ENCODE measurements at places on chromosomes 3 and 15.
A peak's percentile ranks its signal among the peaks of the same experiment; 100 is the strongest.

DNA sequence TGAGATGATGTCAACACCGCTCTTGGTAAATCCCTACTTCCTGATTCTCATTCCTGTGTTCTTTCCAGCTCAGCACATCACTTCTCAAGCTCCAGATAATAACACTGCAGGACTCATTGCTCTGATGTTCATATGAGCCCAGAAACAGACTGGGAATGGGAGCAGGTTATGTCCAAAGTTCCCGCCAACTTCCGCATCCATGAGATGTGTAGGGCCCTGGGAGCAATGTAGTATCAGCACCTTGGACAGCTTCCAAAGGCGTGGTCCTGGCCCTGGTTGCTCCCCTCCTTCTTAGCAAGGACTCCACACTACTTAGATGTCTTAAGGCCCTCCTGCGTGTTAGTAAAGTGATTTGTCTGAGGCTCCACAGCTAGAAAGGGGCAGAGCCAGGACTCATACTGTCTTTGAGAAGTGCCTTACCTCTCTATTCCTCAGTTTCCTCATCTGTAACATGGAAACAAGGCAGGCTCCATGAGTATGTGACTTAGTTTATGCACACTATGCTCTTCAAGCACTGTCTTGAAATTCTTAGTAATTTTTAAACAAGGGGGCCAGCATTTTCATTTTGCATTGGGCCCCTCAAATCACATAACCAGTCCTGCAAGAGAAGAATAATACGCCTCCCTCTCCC is 27.9 kb upstream of the SLC6A1 start:
- no peak for DNase-seq

DNA sequence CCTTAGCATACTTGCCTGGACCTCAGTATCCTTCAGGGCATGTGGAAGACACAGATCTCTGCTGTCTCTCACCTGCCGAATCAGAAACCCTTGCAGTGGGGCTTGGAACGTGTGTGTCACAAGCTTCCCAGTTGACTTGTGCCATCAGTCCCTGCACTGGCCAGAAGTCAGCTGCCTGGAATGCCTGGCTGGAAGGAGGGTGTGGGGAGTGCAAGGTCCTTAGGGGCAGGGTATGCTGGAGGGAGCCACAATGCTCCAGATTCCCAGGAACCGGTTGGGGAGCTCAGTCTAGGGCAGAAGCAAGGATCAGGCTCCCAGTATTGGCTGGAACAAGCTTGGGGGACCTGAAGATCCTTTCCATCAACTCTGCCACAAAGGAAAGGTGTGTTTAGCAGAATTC is 27.1 kb downstream of the SPSB4 start:
- no peak for DNase-seq

GRCh38 chr3:160402221-160403027 is 3.0 kb downstream of the SMC4 start:
- no peak for DNase-seq

DNA sequence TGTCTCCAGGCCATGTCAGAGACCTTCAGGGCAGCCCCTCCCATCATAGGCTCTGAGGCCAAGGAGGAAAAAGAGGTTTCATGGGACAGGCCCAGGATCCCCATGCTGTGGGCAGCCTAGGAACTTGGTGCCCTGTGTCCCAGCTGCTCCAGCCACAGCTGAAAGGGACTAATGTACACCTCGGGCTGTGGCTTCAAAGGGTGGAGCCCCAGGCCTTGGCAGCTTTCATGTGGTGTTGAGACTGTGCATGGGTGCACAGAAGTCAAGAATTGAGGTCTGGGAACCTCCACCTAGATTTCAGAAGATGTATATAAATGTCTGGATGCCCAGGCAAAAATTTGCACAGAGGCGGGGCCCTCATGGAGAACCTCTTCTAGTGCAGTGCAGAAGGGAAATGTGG is 6.6 kb upstream of the SSR3 start:
- no peak for DNase-seq

GRCh38 chr3:100630664-100631063 is 21.3 kb downstream of the ADGRG7 start:
- no peak for DNase-seq

DNA sequence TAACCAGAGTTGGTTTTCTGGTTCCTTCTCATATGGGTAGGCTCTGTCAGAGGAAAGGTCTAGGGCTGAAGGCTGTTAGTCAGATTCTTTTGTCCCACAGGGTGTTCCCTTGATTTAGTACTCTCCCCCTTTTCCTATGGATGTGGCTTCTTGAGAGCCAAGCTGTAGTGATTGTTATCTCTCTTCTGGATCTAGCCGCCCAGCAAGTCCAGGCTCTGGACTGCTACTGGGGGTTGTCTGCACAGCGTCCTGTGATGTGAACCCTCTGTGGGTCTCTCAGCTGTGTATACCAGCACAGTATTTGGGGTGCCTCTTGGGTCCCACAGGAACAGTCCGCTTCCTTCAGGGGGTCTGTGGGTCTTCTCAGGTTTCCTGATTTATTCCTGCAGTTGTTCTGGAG is 70.8 kb downstream of the PPP2R3A start:
- DNase-seq: no peak

DNA sequence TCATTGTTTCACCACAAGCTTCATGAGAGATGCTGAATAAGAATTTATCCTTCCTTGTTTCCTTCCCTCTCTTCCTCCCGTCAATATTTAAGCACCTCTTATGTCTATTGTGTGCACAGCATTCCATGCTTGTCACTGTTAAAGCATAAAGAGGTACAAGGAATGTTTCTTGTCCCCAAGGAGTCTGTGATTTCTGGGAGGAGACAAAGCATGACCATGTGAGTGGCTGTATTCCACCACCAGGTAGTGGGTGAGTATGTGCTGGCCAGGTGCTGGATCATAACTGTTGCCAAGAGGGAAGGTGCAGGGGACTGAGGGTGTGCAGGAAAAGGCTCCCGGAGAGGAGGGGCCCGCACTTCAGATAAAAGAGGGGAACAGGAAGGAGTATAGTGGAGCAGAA is 62.9 kb upstream of the GSK3B start:
- DNase-seq: no peak

DNA sequence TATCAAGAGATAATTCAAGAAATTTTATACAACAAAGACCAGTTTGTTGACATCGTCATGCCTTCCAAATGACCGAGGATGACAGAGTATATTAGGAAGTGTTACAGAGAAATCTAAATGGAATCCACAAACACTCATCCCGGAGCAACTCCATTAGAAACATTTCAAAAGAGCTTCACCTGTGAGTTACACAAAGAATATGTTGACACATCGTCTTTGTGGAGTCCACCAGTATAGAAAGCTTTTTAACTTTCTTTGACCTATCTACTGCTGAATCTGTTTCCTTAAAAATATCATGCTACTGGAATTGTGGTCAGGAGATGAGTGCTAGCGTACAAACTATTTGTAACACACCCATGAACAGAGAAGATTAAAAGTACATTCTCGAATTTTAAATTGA is 130.4 kb downstream of the SUCLG2 start:
- DNase-seq: no peak

DNA sequence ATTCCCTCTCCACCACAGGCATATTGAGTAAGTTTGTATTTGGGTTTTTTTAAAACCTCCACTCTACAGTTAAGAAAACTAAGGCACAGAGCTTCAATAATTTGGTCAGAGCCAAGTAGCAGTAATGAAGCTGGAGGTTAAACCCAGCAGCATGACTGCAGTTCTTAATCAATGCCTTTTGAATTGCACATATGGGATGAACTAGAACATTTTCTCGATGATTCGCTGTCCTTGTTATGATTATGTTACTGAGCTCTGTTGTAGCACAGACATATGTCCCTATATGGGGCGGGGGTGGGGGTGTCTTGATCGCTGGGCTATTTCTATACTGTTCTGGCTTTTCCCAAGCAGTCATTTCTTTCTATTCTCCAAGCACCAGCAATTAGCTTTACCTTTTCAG is 1.6 kb upstream of the CCR5 start:
- DNase-seq: no peak

- DNase-seq: no peak
These were observed 1.8 kb downstream of the MAP1A start for GRCh38 chr15:43519196-43519595.

- peak; percentile 11 for DNase-seq
These were observed 63.5 kb downstream of the OTOL1 start for GRCh38 chr3:161560008-161560637.

DNA sequence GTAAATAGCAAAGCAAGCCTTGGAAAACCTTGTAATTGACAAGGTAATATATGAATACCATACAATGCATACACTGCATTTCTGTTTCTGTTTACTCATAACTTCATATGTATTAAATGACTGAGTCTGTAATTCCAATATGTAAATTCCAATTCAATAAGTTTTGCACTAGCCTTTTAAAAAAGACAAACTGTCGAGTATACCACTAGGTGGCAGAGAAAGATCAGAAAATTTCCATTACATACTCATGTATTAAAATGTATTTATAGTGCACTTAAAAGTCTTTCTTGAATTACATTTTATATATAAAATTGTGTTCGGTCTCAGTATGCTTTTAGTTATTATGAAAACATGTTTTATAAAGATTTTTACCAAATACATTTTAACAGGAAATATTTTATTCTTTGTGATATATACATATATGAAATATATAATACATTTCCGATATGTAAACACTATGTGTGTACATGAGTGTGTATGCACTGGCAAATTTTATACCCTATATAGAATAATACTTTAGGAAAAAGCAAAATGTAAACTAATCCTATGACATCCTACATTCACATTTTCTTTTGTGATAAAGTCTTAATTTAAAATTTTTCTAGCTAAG is 216.8 kb downstream of the VGLL3 start:
- no peak for DNase-seq

GRCh38 chr3:128487538-128487812 is 5.5 kb downstream of the GATA2 start:
- no peak for DNase-seq

DNA sequence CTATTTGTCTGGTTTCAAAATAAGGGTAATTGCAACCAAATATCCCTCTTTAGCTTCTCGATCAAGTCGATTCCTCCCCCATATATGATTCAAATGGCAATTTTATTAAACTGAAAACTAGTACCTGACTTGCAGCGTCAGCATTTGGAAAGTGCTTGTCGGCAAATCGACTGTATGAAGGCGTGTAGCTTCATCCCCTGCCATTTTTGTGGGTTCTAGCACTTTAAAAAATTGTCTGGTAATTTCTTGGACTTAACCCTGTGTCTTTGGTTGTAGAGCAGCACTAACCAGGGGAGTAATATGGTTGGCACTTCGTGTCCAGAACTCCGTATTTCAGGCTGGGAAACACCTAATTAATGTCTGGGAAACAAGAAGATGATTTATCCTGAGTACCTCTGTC is 573 bp downstream of the MME start:
- DNase-seq: no peak

GRCh38 chr15:93716615-93717231 is 514.6 kb upstream of the MCTP2 start:
- DNase-seq: no peak

DNA sequence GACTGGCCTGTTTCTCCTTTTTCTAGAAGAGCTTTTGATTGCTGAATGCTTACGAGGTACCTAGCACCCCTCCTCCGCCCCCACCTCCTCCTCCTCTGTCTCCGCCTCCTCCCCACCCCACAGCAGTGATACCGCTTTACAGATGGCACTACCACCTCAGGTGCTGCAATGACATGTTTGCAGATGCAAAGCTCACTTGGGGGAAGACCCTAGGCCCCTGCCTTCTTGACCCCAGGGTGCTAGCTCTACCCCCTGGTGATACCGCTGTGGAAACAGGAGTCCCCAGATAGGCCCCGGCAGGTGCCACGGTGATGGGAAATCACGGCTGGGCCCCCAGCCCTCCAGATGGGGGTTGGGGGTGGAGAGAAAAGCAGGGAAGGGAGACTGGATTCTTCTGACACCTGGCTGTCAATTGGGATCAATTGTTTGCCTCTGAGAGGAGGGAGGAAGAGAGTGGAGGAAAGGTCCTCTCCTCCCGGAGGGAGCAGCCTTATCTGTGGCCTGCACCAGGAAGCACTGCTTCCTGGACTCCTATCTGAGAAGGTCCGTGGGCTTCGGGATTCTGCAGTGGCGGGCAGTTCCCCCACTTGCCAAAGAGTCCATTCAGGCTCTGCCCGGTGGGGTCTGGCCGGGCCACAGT is 37.6 kb downstream of the DNASE1L3 start:
- no peak for DNase-seq

DNA sequence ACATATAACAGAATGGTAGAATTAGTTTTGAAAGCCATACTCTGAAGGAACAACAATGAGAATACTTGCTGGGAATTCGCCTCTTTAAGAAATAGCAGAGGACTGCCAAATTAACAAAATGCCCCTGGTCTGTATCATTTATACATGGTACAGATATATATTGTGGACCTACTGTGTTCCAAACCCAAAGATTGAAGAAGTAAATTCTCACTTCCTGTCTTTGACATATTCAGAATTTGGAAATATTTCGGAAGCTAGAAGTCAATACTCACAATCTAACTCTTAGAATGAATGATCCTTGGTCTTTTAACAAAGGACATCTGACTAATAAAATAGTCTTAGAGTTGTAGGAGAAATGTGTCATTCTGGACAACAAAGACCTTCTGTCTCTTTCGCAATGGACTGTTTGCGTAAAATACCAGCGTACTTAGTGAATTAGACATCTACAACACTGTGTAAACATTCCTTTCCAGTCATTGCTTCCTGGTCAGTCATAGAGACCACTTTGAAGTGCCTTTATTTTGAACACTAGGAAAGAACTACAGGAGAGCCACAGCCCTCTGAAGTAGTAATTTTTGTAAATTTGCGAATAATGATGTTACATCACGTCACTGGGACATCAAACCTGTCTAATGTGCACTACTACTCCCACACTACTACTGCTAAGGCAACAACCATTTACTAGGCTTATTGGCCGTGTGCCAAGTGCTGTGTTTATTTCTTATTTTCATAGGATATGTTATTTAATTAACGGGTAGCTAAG is 68.0 kb downstream of the CHL1 start:
- peak; percentile 75 for DNase-seq

DNA sequence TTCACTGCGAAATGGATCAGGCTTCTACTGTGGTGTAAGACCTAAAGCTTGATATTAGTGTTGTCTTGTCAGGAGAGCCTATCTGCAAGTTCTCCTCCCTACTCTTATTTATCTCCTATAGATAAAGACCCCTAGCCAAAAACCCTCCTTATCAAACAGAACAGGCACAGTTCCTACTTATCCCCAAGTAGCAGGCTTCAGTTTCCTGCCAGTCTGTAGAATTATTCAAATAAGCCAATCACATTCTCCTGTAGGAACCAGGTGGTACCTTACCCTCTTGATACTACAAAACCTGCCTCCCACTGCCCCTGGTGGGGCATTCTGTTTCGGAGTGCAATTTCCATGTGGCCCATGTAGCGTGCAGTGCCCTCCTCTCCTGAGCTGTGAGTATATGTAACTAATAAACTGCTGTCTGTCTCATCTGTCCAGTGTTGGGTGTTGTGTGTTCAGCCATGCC is 28.7 kb downstream of the HDGFL3 start:
- DNase-seq: no peak

DNA sequence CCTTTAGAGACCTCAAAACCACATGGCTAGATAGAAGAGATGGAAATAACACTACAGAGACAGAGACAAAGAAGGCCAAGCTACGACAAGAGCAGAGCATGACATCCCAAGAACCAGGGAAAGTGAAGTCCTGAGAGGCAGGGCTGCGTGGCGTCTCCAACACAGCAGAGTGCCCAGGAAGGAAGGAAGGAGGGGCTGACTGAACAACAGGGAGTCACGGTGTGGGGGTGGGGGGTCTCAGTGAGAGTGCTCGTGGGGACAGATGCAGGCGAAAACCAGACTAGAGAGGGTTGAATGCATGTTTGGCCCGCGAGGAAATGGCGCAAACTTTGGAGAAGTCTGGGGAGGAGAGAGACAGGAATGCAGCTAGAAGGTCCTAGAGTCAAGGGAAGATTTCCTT is 44.0 kb downstream of the ADAMTS17 start:
- DNase-seq: no peak
